Upper lobe of right lung (tissue), 1 donor: ENCODE measurements at places on chromosomes 6 and 20. TPM values are rescaled to one million over a fixed set of nuclear protein-coding genes. Genes with fewer than 3 reads are reported as not detected.

DNA sequence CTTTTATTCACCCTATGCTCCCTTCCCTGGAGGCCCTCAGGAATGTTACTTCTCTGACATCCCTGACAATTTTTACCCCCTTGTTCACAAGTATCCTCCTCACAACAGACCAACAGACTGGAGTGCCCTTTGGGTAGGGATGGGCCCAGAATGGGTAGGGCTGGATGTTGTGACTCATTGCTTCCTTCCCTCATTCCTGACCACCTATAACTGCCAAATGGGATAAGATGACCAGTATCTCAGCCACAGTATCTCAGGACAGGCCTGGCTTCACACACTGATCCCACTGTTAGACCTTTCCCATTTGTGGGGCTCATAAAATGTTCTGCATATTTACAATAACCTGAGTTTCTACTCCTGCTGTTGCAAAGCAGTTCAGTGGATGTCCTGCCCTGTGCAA, 223.0 kb upstream of the LRFN2 start:
- no peaks in the 10 kb centered on the region for H3K27me3 ChIP-seq
- H3K4me1 ChIP-seq: no peaks in the 10 kb centered on the region
- H3K36me3 ChIP-seq: no peaks in the 10 kb centered on the region
- no peak for DNase-seq

GRCh38 chr6:164216368-164216767, 801.9 kb downstream of the QKI start:
- no peaks in the 10 kb centered on the region for H3K36me3 ChIP-seq
- no peak overlapping the region for H3K4me3 ChIP-seq
- no peaks in the 10 kb centered on the region for H3K4me1 ChIP-seq
- no peak overlapping the region for H3K27ac ChIP-seq
- no peak for DNase-seq

DNA sequence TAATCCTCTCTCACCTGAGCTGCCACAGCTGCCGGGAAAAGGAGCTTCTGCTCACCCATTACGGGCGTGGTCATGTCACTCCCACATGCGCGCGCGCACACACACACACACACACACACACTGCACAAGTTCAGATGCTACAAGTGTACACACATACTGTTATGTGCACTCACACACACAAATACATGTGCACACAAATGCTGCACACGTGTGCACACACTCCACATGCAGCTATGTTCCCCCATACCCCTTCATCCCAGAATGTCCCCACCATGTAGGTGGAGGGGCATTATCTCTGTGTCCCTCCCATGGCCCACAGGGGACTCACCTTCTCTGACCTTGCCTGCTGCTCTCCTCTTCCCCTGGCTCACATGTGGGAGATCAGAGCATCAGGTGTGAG, 37.3 kb downstream of the GNAS-AS1 start:
- no peak for DNase-seq
- no peak overlapping the region for H3K27ac ChIP-seq
- H3K4me1 ChIP-seq: no peaks in the 10 kb centered on the region
- no peaks in the 10 kb centered on the region for H3K36me3 ChIP-seq
- peaks cover 6% of the 10 kb centered on the region for H3K27me3 ChIP-seq
- H3K4me3 ChIP-seq: no peak overlapping the region

GRCh38 chr6:106882601-106883518, 91.7 kb downstream of the CD24 start:
- H3K4me1 ChIP-seq: no peaks in the 10 kb centered on the region
- no peak for DNase-seq
- H3K4me3 ChIP-seq: no peak overlapping the region
- no peaks in the 10 kb centered on the region for H3K36me3 ChIP-seq
- H3K27me3 ChIP-seq: no peaks in the 10 kb centered on the region
- no peak overlapping the region for H3K27ac ChIP-seq

The SLC35B3 gene
- total RNA-seq: 16.9 TPM

The TRPC4AP gene
- total RNA-seq: 67.6 TPM

The MEI4 gene
- not detected for total RNA-seq

The TP53TG5 gene
- not detected for total RNA-seq

The BNIP5 gene
- not detected for total RNA-seq

The GNMT gene
- 1.4 TPM for total RNA-seq
